Stimulated activated CD8-positive, alpha-beta memory T cell treated with anti-CD3 and anti-CD28 coated beads, Interleukin-7, amount 100 ng/mL, for 1 hour (primary cell): ENCODE measurements at places on chromosomes 1 and 21.

GRCh38 chr1:56821462-56821797 is 2.2 kb upstream of the FYB2 start:
- no peak for DNase-seq

DNA sequence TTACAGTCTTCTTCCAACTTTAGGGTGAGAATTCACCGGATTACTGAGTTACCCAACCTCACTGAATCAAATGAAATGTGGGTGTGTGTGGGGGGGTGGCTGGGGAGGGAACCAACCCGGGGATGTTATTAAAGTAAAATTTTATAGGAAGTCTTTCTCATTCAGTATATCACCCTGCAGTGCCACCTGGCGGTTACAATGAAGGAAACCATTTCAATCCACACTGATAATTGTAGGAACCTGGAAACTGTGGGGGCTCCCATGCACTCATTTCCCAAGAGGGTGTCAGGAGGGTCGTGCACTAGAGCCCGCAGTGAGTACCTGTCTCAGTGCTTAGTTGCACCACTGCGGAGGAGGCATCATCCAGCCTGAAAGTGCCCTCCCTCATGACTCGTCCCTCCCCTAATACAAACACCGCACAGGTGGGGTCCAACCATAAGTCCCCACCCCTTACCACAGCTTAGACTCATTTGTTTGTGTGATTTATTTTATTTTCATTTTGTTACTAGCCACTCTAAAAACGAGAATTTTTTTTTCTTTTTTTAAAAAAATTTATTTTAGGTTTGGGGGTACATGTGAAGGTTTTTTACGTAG is 29.1 kb upstream of the IGSF5 start:
- DNase-seq = no peak

DNA sequence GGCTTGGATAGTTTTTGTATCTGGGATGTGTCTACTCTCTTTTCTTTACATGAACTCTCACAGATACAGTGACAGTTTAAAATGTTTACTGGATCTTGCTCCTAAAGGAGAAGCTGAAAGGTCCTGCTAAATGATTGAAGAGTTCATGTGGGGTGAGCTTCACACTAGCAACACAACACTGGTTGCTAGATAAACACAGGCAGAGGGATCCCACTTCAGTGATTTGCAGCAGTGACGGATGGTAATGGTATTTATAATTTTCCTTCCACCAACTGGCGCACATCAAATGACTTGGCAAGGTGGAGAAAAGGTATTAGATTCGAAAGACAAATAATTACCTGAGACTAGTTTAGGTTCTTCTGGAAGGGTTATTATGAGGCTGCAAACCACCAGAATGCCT is 270.2 kb downstream of the TBX15 start:
- DNase-seq = no peak

DNA sequence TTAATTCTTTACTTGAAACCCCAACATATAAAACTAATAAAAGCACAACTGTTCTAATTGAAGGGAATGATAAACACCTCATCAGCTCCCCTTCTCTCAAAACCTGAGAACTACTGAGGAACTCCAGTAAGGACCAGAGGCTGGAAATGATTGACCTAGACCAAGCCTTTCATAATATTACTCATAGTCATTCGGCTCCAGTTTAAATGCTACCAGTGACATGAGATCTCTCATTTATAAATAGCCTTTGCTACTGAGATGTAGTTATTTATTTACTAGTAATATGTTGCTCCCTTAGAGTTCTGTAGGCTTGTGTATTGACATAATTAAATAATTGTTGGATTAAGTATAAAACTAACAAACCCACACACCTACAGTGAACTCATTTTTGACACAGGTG is 209.8 kb upstream of the PRMT6 start:
- no peak for DNase-seq

DNA sequence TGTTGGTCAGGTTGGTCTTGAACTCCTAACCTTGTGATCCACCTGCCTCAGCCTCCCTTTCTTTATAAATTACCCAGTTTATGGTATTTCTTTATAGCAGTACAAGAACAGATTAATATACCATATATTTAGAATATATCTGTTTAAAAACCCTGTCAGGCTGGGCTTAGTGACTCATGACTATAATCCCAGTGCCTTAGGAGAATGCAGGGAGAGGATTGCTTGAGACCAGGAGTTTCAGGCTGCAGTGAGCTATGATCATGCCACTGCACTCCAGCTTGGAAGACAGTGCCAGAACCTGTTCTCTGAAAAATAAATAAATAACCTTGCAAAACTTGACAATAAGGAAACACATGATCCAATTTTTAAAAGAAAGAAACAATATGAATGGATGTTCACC is 43.9 kb downstream of the ZNF684 start:
- no peak for DNase-seq

GRCh38 chr1:57520743-57521515 is 97.1 kb upstream of the DAB1 start:
- no peak for DNase-seq

DNA sequence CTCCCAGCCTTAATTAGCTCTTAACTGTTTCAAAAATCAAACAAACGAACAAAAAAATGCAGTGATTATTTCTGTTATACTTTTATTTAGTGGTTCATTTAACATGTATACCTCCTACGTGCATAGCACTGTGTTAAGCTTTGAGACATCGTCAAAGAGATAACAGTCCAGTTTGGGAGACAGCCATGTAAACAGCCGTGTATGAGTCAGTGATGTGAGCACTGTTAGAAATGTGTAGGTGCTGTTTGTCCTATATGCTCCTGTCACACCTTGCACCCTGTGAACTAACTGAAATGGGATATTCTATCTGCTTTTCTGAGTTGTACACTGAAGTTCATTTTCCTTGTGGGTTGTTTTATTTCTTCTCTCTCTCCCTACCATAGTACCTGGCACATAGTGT is 109.7 kb upstream of the CACYBP start:
- no peak for DNase-seq

GRCh38 chr1:44694863-44695478 is 20.5 kb downstream of the ARMH1 start:
- DNase-seq = no peak

- no peak for DNase-seq
Observed at GRCh38 chr1:14140831-14141401, 440.9 kb downstream of the PRDM2 start.

DNA sequence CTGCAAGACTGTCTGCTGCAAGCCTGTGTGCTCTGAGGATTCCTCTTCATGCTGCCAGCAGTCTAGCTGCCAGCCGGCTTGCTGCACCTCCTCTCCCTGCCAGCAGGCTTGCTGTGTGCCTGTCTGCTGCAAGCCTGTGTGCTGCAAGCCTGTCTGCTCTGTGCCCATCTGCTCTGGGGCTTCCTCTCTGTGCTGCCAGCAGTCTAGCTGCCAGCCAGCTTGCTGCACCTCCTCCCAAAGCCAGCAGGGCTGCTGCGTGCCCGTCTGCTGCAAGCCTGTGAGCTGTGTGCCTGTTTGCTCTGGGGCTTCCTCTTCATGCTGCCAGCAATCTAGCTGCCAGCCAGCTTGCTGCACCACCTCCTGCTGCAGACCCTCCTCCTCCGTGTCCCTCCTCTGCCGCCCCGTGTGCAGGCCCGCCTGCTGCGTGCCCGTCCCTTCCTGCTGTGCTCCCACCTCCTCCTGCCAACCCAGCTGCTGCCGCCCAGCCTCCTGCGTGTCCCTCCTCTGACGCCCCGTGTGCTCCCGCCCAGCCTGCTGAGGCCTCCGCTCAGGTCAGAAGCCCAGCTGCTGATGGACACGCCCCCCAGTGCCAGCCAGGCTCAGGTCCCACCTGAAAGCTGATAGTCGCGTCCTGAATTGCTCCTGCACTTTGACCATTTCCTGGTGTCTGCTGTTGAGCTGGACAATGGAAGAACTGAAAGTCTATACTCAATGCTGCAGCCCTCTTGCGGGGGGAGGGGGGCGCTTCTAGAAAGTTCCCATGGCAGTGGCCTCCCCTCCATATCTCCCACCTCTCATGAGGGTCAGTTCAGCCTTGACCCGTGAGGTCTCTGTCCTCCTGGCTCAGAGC is 1.2 kb downstream of the KRTAP10-4 start:
- no peak for DNase-seq

GRCh38 chr1:47184822-47185677 is 4.8 kb downstream of the PDZK1IP1 start:
- DNase-seq = no peak

DNA sequence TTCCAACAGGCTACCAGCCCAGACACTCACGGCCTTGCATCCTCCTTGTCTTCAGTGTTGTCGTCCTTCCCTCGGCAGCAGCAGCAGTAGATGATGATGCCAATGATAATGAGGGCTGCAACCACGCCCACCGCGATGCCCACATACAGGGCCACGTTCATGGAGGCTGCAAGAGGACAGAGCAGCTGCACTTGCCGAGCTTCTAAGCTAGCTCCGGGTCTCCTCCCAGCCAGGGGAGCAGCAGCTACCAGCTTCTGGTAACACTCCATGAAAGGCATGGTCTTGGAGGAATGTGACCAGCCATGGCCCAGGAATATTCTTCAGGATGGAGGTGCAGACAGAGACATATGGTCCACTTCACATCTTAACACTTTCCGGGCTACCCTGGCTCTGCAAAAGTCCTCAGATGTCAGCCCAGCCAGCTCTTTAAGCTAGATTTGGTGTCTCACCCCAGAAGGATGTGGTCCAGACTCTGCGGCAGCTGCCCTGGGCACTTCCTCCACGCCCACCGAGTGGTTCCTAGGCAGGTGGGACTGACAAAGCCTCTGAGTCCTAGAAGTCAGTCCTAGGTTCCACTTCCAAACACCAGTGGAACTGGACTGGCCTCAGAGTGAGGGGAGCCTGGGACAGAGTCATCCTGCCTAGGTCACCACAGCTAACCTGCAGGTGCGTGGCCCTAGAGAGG is 35.1 kb downstream of the GPA33 start:
- DNase-seq = no peak

- DNase-seq = no peak
Observed at GRCh38 chr1:165633614-165634013, 2.6 kb downstream of the MGST3 start.

DNA sequence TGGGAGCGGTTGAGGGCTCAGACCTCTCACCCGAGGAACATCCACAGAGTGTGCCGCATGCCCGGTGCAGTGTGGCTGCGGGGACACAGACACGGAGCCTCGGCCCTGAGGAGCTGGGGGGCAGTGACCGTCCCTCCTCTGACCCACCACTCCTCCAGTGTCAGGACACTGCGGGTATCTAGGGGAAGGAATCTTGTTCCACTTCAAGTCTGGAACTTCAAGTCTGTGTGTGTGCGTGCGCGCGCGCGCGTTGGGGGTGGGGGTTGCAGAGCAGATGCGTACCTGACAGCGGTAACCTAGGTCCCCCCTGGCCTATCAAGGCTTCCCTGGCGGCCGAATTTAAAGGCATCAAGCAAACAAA is 17.3 kb downstream of the PCSK9 start:
- DNase-seq = no peak

- DNase-seq = no peak
Observed at GRCh38 chr1:241533326-241534115, 1.3 kb downstream of the KMO start.

GRCh38 chr1:223225481-223225880 is 82.4 kb upstream of the TLR5 start:
- no peak for DNase-seq

DNA sequence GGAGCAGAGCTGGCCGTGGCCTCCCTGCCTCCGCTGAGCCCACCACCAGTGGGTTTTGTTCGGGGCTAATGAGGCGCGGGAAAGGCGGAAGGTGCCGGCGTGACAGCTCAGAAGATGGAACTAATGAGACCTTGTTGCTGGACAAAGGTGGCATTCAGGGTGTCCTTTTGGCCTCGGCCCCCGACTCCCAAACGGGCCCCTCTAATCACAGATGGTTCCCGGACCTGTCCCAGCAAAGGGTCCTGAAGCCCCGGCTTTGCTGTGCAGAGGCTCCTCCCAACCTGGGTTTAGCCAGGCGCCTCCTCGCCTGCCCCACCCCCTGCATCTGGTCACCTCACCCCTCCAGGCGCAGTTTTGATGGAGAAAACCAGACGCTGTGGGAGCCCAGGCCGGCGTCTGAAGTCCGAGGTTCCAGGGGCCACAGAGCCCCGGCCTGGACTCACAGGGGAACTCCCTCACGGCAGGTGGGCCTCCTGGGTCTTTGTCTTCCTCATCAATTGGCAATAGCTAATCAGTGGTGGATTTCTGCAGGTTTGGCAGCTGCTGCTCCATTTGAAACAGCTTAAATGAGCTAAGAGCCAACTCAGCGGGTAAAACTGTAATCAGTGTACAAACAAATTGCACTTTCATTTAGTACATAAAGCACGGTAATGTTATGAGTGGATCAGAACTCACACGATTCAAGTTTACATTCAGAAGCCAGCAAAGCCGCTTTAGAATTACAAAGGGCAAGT is 44.3 kb upstream of the ADARB1 start:
- DNase-seq = no peak

- no peak for DNase-seq
Observed at GRCh38 chr1:184036517-184036949, 995 bp downstream of the COLGALT2 start.

DNA sequence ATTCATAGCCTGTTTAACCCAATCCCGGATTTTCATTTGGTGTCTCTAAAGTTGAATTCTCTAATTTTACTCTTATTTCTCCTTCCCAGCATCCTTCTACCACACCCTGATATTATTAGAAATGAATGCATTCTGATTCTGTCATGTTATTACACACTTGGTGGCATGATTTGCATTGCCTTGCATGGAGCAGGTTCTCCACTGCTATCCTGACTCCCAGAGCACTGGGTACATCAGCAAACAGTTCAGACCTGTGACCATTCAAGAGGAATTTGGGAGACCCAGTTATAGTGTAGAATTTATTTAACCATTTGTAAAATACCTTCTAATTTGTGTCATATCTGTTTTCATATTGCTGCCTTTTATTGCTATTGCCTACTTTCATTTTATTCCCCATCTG is 2.6 kb downstream of the LRRC8B start:
- DNase-seq = no peak

- no peak for DNase-seq
Observed at GRCh38 chr1:86200901-86201300, 44.3 kb upstream of the COL24A1 start.

GRCh38 chr1:87398641-87399040 is 70.0 kb downstream of the LMO4 start:
- DNase-seq = no peak

GRCh38 chr1:206705726-206706297 is 21.1 kb downstream of the MAPKAPK2 start:
- no peak for DNase-seq

GRCh38 chr1:193729429-193729828 is 543.0 kb upstream of the B3GALT2 start:
- DNase-seq = no peak

DNA sequence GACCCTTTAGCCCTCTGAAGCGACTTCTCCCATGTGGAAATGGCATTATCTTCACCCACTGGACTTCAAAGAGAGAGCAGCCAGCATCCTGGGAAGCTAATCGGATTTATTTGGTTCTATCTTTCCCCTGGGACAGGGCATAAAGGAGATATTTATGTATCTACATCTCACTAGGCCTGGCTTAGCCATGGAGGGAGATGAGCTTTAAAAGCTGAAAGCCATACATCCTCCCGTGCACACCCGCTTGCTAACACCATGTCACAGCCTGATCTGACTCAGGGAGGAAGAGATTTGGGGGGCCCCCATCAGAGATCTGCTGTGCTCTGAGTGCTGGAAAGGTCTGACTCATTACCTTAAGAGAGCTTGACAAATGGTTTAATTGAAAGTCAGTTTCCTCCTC is 155.9 kb downstream of the PLXNA2 start:
- no peak for DNase-seq

GRCh38 chr1:200217703-200218102 is 190.2 kb downstream of the NR5A2 start:
- DNase-seq = no peak
